GM12864 (cell line): ENCODE measurements at places on chromosomes 11 and 22.

DNA sequence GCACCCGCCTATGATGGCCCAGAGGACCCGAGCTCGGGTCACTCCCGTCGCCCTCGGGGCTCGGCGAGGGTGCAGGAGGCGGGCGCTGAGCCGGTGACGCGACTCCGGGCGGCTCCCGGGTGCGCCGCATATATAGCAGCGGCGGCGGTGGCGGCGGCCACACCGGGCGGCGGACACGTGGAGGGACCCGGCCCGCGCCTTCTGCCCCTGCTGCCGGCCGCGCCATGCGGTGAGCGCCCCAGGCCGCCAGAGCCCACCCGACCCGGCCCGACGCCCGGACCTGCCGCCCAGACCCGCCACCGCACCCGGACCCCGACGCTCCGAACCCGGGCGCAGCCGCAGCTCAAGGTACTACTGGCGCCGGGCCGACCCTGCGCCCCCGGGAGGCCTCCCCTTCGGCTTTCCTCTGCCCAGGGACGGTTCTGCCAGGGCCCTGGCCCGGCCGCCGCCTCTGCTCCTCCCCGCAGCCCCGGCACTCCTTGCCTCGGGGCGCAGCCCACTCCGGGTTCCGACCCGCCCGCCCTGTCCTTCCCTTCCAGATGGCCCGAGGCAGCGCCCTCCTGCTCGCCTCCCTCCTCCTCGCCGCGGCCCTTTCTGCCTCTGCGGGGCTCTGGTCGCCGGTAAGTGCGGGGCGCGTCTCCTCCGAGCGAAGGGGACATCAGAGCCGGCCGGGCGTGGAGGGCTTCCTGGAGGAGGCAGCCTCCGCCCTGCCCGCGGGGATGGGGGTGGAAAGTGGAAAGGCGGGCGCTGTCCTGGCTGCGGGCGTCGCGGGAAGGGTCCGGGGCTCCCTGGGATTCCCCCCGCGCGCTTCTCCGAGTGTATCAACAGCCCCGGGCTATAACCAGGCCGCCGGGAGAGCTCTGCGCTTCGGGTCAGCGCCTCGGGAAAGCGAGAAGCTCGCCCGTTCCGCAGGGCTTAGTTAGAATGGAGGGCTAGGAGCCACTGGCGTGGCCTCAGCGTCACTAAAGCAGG is at the start of gene GAL:
Gene GAL, plus strand, starts transcription at position 160 of the 972 bp plus-strand sequence. Its CDS starts 380 bp downstream, at position 540.
- no peak for DNase-seq

- no peak for DNase-seq
Measured at GRCh38 chr22:27139935-27140511, 482.6 kb downstream of the MIAT start.

GRCh38 chr11:88280673-88281316 is 56.7 kb downstream of the CTSC start:
- DNase-seq, result no peak

GRCh38 chr11:76209375-76209972 is 3.2 kb upstream of the WNT11 start:
- DNase-seq, result no peak

DNA sequence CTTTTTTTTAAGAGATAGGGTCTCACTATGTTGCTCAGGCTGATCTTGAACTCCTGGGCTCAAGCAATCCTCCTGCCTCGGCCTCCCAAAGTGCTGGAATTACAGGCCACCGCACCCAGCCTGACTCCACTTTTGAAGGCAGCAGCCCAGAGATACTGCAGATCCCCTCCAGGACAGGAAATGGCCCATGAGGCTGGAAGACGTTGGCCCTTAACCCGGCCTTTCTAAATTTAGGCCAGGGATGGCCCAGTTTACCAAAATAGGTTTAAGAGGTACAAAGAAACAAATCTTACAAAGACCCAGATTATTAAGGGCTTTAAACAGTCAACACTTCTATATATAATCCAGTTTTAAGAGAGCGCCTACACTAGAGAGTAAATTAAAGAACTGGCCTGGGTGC is 32.2 kb downstream of the CPT1A start:
- DNase-seq, result no peak
